Activated CD4-positive, alpha-beta T cell treated with anti-CD3 and anti-CD28 coated beads, Interleukin-2, amount 10 ng/mL, durations not matched to agents 24 days and 14 days (primary cell): ENCODE measurements at places on chromosomes 7 and 10. TPM values are rescaled to one million over a fixed set of nuclear protein-coding genes. Genes with fewer than 3 reads are reported as not detected.

DNA sequence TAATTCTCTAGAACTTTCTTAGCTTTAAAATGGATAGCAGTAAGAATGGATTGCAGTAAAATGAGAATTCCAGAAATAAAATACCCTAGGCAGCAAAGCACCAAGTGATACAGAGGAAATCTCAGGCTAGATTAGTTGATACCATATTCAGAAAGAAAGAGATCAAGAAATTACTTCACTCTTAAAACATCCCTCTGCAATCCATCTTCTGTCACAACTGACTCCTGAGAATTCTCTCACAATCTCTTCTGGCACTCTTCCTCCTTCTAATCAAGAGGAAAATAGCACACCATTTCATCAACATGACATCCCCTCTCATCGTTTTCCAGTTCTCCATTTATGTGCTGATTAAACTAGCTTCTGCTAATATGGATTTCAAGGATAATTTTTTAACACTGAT, 42.2 kb upstream of the LAMB1 start:
- H3K4me1 ChIP-seq: no peaks in the 10 kb centered on the region
- peaks cover 25% of the 10 kb centered on the region for H3K27me3 ChIP-seq
- no peak for DNase-seq
- no peak overlapping the region for H3K27ac ChIP-seq

The C10orf143 gene
- 2.5 and 3.0 TPM in 2 replicates for total RNA-seq

- no peaks in the 10 kb centered on the region for H3K4me1 ChIP-seq
- DNase-seq: no peak
- no peak overlapping the region for H3K4me3 ChIP-seq
These were observed 55.7 kb upstream of the PTER start for GRCh38 chr10:16381083-16381482.

The ELAPOR2 gene
- total RNA-seq: 1.9 and 2.1 TPM in 2 replicates

The PIK3AP1 gene
- 9.6 and 11.7 TPM in 2 replicates for total RNA-seq

DNA sequence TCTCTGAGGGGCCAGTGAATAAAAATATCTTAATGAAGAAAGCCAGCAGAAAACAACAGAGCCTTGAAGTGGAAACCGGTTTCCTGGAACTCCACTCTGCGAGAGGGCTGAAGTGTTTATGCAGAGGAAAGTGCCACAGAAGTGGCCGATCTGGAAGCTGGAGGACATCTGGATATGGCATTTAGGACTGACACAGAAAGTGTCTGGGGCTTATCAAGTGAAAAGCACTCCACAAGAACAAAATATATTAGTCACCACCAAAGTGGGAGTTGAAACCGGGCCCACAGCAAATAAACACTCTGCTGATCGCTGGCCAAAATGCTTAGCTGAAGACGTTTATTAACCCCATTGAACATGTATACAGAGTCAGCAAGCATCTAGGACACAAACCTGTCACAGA, 7.8 kb downstream of the NOD1 start:
- H3K27me3 ChIP-seq: no peaks in the 10 kb centered on the region
- H3K4me1 ChIP-seq: peaks cover 70% of the 10 kb centered on the region
- H3K4me3 ChIP-seq: peak overlapping the region; percentile 13
- no peak for DNase-seq
- H3K36me3 ChIP-seq: peaks cover 29% of the 10 kb centered on the region

DNA sequence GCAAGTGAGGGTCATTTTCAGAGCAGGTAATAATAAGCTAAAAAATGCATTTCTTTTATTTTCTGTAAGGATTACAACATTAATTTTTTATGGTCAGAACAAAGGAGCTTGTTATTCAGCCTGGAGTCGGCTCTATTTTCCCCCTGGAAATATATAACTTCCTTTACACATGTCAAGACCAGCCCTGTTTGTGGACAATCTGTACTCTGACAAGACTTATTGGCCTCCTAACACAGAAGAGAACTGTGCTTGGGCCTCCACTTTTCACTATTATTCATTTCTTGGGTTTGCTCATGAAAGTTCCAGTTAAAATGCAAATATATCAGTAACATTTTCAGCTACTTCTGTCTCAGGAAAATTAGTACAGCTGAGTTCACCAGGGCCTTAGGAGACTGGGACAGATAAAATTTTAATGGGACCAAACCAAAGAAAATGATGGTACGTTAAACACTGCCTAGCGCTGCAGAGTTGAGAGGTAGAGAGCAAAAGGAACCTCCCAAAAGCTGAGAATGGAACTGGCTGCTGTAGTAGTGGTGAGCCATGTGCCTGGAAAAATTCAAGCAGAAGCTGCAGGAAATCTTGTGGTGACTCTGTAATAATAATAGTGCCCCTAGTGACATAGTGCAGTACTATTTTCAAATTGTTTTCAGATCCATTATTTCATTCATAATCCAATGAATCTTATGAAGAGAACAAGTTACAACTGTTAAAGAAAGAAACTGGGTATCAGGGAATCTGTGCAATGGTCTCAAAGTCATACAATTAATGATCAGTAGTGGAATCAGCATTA, 227.2 kb upstream of the KIAA1217 start:
- no peaks in the 10 kb centered on the region for H3K4me1 ChIP-seq
- no peaks in the 10 kb centered on the region for H3K36me3 ChIP-seq
- H3K4me3 ChIP-seq: no peak overlapping the region
- H3K27ac ChIP-seq: no peak overlapping the region
- no peaks in the 10 kb centered on the region for H3K27me3 ChIP-seq
- DNase-seq: no peak

DNA sequence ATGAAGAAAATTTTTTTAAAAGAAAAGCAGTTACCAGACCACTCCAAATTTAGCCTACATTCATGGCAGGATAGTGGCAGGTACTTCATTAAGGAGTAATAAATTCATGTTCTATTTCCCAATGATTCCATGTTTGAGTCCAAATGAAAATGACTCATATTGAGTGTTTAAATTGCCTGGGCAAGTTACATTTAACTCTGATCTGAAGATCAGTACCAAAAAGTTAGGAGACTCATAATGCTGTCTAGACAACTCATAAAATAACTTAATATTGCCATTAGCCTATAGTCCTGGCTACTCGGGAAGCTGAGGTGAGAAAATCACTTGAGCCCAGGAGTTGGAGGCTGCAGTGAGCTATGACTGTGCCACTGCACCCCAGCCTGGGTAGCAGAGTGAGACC, 13.0 kb downstream of the BRAF start:
- DNase-seq: no peak
- H3K27me3 ChIP-seq: no peaks in the 10 kb centered on the region
- peaks cover 4% of the 10 kb centered on the region for H3K36me3 ChIP-seq
- no peak overlapping the region for H3K27ac ChIP-seq

DNA sequence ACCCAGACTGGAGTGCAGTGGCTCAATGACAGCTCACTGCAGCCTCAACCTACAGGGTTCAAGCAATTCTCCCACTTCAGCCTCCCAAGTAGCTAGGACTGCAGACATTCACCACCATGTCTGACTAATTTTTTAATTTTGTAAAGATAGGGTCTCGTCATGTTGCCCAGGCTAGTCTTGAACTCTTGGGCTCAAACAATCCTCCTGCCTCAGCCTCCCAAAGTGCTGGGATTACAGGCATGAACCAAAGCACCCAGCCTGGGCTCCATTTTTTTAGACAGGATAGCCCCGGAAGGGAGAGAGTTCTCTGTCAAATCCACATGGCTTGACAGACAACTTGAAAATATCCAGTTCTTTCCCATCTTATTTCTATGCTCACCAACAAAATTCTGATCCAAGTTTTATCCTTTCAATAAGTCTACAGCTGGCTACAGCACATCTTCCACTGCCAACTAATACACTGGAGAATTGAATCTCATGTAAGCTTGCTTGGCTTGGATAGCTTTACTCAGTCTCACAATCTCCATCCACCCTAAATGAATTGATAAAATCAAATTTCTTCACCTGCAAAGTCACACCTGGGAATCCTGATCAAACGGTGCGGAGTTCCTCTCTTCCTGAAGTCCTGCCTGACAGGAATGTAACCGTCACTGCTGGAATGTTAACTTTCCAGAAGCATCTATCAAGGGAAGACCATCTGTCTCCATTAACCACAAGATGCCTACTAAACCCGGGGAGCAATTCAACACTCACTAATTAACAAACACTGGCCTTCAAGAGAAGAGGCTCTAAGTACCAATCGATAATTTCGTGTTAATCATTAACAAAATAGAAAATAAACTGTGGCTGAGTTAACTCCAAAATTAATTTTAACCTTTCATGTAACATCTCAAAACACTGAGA, 239.7 kb upstream of the MKLN1 start:
- peaks cover 34% of the 10 kb centered on the region for H3K36me3 ChIP-seq
- peaks cover 11% of the 10 kb centered on the region for H3K4me1 ChIP-seq
- H3K27ac ChIP-seq: no peak overlapping the region
- no peak overlapping the region for H3K4me3 ChIP-seq
- no peaks in the 10 kb centered on the region for H3K27me3 ChIP-seq

- no peak overlapping the region for H3K27ac ChIP-seq
- H3K4me3 ChIP-seq: no peak overlapping the region
- no peaks in the 10 kb centered on the region for H3K36me3 ChIP-seq
These were observed 83.5 kb downstream of the TSPAN12 start for GRCh38 chr7:120774481-120774880.

The PTCD1 gene
- 10.5 and 10.7 TPM in 2 replicates for total RNA-seq

DNA sequence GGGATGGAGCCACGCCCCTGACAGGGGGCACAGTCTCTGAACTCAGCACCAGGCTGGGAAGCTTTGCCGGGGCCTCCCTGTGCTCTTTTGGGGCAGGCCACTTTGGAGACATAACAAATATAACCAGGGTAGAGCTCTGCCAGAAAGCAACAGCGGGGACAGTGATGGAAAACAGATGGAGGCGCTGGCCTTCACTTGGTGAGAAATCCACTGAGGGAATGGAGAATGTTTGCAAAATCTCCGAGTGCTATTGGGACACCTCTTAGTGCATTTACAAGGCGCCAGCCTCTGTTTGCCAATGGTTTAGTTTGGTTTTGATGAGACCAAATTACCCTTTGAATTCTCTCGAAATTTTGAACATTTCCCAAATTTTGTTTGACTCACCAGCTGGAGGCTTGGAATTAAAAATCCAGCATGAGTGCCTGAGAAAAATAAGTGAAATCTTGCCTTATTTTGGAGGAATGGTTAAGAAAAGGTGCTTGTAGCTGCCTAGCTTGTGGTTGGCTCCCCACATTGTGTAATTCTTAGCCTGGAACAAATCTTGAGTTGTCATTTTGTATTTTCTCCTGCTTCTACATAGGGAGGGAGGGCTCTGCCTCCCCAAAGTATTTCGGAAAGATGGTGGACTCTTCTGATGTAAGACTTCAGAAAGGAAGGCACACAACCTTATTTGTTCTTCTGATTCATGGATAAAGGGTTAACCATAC, 980.5 kb downstream of the LRMDA start:
- DNase-seq: no peak
- no peak overlapping the region for H3K4me3 ChIP-seq
- H3K36me3 ChIP-seq: no peaks in the 10 kb centered on the region
- no peaks in the 10 kb centered on the region for H3K4me1 ChIP-seq
- H3K27me3 ChIP-seq: no peaks in the 10 kb centered on the region

DNA sequence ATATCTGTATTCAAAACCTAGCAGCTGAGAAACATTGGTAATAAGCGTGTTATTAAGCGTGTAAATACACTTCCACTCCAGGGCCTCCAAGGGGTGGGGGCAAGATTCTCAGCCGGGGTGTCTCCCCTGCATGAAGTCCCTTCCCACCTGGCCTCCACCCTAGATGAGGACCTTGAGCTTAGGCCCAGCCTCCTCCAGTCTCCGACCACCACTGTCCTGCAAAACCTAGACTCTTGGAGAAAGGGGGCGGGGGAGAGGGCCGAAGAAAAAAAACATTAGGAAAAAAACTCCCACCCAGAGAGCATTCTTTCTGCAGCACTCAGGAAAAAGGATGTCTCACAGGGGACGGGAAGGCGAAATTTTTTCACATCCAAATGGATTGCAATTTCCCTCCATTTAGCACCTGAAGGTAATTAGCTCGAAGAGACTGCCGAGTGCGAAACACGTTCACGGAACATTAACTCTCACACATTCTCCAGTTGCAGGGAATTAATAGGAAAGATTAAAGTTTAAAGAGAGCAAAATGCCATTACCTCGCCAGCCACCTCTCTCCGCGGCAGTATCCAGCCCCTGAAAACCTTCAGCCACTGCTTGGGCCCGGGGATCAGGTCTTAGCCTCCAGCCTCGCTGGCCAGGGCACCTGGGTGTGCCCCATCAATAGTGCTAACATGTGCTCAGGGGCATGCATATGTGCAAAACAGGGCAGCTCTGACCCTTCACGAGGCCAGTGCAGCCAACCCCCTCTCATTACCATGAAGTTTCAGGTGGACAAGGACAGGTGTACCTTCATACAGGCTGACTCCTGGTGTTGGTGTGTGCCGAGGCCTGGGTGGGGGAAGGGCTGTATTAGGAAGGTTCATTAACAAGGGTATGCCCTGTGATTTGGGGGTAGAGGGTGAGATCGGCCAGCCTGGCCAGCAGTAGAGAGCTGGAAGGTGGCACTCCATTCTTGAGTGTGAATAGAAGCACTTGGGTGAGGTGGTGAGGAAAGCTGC, 77.2 kb downstream of the HIF1AN start:
- H3K4me3 ChIP-seq: no peak overlapping the region
- DNase-seq: no peak
- H3K27ac ChIP-seq: no peak overlapping the region
- no peaks in the 10 kb centered on the region for H3K36me3 ChIP-seq
- peaks cover 37% of the 10 kb centered on the region for H3K27me3 ChIP-seq
- H3K4me1 ChIP-seq: no peaks in the 10 kb centered on the region

DNA sequence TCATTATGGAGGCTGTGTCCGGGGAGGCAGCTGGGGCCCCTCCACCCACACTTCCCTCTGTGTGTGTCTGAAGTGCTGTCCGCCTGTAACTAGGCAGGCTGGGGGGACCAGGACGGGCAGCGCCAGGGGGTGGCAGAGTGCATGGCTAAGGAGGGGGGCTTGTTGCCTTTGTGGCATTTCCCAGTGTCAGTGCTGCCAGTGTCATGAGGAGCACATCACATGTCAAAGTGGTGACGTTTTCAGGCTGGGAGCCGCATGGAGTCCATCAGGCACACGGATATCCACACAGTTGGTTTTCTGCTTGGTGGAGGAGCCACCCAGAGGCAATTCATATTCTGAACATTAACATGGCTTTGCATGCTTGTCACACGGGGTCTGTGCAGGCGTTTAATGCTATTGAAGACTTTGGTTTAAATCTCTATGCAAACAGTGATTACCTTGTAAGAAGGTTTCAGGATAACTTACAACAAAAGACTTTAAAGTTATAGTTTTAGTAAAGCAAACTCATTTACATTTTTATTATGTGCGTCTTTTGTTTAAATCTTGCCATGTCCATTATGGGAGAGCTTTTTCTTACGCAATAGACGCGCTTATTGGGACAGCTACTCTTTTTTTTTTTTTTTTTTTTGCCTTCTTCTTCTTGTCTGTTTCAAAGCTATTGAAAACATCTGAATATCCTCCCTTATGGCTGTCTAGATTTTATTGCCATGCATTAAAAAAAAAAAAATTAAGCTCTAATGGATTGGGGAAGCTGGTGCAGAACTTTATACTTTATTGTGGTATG, 52.9 kb downstream of the C10orf67 start:
- peak; percentile 48 for DNase-seq
- peaks cover 22% of the 10 kb centered on the region for H3K27me3 ChIP-seq

The PNPLA8 gene
- total RNA-seq: 16.6 and 17.2 TPM in 2 replicates

The DPYSL4 gene
- total RNA-seq: 32.5 TPM in 2 replicates

The ZNF503 gene
- 0.07 and 0.09 TPM in 2 replicates for total RNA-seq

The KCNH2 gene
- total RNA-seq: 0.36 and 0.37 TPM in 2 replicates
